GM19239 (cell line): ENCODE measurements at places on chromosomes 12 and 14.

DNA sequence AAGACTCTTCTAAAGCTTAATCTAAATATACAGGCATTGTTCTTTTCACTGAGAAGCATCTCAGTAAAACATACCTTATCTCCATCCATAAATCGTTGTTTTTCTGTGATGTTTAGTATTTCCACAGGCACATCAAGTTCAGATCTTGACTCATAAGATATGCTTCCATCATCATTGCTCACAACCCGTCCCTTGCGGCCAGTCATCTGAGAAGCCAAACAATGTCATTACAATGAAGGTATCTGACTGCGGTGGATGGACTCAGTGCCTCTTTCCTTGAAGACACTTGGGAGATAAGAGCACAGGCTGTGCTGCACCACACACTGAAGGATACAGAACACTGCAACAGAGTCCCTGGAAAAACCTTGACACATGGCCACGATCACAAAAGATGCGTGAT, 44.8 kb downstream of the SBNO1 start:
- DNase-seq: no peak

DNA sequence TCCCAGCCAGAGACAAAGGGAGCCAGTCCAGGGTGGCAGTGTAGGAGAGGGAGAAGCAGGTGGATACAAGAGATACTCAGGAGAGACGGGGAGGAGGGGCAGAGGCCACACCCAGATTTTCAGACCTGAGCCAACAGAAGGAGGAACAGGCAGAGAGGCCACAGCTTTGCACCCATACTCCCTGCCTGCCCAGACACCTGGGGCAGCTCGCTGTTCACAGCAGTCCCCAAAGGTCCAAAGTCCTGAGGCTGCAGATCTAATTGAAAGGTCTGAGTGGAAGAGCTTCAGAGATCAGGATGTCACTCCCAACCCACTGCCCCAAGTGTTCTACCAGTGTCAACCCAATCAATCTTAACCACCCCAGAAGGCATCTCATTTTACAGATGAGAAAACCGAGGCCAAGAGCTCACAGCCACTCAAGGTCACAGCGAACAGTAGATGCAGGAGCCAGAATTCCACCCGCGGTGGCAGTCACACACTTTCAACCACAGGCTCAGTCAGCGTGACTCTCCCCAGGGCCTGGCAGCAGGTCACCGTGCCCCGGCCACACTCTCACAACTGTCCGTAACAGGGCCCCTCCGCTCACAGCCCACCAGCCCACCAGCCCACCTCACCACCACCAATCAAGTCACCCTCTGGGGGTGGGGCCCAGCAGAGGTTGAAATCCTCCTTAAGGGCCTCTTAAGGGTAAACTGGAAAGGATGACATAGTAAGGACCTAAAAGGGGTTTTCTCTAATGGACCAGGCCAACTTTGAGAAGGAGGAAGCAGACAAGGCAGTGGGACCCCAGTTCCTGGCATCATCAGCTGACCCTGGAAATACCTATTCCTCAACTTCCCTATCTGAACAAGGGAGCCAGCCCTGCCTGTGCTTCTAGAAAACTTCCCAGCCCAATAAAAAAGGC, 33.3 kb downstream of the ACTN1 start:
- DNase-seq: no peak

DNA sequence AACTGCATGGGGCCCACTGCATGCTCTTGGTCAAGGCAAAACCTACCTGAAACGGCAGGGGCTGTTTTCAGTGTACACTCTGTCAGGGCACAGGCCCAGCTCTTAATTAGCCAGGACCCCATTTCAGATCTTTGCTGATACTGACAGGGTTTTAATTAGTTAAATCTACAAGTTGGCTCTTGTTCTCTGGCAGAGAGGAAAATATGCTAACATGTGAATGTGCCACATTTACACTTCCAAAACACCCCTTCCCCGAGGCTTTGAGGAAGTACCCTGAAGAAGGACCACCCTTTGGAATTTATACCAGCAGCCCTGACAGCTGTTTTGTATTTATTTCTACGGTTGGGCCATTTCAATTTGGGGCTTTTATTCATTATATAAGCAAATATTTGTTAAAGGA, 66.3 kb downstream of the OTX2 start:
- no peak for DNase-seq

DNA sequence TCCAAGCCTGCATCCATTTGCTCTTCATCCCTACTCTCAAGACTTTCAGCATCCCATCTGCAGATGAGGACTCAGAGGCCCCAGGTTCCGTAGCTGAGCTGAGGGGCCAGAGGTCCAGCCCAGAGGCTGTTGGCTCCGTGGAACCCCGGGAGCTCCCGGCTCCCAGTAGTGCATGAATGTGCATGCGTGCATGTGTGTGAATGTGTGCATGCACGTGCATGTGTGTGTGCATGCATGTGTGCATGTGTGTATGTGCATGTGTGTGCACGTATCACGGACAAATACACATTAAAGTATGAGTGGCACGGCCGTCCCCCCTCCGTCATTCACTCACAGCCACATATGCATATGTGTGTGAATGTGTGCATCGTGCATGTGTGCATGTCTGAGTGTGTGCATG, 149.9 kb downstream of the KIF26A start:
- DNase-seq: no peak

DNA sequence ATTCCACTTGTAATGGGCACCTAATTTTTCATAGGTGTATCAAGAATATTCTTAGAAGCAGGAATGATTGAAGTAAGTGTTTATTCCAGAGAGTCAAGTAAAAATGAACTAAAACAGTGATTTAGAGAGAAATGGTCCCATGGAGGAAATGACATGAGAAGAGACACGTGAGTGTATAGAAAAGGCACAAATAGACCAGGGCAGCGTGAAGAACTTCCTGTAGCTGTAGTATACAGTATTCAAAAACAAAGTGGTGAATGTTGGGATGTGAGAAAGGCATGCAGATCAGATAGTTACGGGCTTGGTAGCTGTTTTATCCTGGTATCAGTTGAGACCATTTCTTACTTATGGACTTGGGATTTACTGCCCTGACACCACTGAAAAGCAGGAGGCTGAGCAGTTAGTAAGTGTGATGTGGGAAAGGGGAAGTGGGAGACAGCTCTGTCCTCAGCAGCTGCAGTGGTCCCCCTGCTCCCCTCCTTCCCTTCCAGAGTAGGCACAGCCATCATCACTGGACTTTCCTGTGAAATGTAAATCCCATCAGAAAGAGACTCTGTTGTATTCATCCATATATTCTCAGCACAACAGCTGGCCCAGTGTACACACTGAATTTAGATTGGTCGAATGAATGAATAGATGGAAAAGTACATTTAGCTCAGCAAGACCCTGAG, 16.8 kb upstream of the TESPA1 start:
- no peak for DNase-seq

DNA sequence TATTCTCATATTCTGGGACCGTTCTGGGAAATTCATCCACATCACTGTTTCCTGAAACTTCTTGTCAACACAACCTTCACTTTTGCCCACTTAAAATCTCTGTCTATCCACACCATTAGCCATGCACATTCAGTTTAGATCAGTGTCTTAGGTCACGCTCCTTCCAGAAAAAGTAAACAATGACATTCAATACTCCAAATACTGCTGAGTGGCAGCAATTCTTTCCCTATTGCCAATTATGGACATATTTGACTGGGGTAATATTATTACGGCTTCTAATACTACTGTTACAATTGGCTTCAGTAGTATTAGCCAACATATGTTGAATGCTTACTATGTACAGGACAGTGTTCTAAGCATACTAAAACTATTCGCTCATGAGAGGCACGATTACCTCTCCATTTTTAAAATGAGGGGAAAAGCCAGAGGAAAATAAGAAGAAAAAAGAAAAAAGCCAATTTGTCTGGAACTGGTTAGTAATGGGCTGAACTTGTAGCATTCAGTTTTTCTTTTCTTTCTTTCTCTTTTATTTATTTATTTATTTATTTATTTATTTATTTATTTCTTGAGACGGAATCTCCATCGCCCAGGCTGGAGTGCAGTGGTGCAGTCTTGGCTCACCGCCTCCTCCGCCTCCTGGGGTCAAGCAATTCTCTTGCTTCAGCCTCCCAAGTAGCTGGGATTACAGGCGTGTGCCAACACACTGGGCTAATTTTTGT, 23.4 kb downstream of the LTBR start:
- no peak for DNase-seq

- DNase-seq: no peak
Observed at GRCh38 chr12:102202556-102202955, 4.9 kb upstream of the PMCH start.

GRCh38 chr12:130982565-130983225, 29.0 kb downstream of the ADGRD1 start:
- no peak for DNase-seq

GRCh38 chr12:14923944-14924343, 14.4 kb downstream of the ERP27 start:
- no peak for DNase-seq

- no peak for DNase-seq
Observed at GRCh38 chr12:119683816-119684215, 15.9 kb downstream of the PRKAB1 start.

DNA sequence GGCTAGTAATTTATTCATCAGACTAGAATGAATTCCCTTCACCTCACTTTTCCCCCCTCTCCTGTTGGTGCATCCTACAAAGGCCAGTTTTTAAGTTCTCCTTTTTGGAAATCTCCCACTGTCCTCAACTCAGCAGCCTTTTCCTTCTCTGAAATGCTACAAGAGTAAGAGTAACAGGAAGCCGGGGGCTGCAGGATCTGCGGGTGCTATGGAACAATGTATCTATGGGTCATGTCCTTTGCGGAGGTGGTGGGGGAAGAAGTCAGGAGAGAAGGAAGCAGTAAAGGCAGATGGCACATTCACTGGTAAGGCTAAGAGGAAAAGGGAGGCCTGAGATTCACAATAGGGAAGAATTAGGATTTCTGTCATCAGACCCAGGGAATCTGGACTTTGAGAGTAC, 22.2 kb upstream of the TESC start:
- DNase-seq: no peak

- DNase-seq: no peak
Observed at GRCh38 chr12:103748002-103748401, 93.0 kb downstream of the NT5DC3 start.

GRCh38 chr14:60649875-60650372, 647 bp upstream of the SIX1 start:
- DNase-seq: no peak

- no peak for DNase-seq
Observed at GRCh38 chr14:30193845-30194501, 266.3 kb upstream of the PRKD1 start.

- no peak for DNase-seq
Observed at GRCh38 chr14:93974833-93975232, 1.5 kb downstream of the ASB2 start.

DNA sequence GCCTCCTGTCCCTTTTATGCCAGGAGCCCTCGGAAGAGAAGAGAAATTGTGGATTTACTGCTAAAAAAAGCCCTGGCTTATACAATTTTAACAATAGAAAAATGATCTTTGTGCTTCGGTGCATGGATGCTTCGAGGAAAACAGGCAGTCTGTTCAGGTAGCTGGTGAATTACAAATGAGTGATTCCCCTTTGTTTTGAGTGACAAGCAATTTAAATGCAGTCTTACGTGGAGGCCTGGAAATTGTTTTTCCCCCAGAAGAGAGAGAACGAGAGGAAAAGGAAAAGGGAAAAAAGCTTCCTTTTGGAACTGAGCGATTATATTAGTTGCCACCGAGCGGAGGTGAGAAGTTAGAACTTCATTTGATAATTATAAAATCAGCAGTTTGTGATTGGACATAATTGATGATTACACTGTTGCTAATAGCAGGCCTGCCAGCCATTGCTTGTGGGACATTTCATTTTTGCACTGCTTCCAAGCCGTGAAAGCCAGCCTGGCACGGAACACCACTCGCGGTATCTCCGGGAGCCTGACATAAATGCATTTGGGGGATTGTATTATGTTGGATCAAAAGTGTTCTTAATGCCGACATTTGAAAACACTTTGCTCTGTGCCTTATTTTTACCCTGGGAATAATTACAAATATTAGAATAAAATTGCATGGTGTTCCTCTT, 117.7 kb downstream of the PHETA1 start:
- DNase-seq: no peak

GRCh38 chr12:2737656-2738241, 57.0 kb upstream of the FKBP4 start:
- no peak for DNase-seq

GRCh38 chr12:70338531-70338930, 27.6 kb upstream of the KCNMB4 start:
- no peak for DNase-seq

DNA sequence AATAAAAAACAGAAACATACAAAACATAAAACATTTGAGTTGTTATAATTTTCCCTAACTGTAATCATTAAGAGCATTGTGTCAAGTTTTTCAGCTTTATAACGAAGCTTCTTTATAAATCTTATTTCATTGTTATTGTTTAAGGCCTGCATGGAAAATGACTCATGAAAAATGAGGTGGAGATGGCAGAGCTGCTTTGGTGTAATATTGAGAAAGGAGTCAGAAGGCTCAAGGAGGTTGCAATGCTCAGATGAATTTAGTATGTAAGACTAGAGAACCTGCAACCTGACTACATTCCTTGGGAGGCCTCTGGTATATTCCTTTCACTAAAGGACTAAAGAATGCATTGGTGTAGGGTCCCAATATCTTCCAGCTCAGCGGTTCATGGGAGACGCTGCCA, 61.5 kb downstream of the TMEM30B start:
- DNase-seq: no peak

GRCh38 chr12:116126610-116127009, 150.9 kb downstream of the MED13L start:
- DNase-seq: no peak

- DNase-seq: no peak
Observed at GRCh38 chr12:67459173-67459572, 189.4 kb upstream of the DYRK2 start.

GRCh38 chr12:1056390-1056789, 65.4 kb downstream of the ERC1 start:
- no peak for DNase-seq

GRCh38 chr12:109435428-109436187, 41.5 kb downstream of the KCTD10 start:
- no peak for DNase-seq

DNA sequence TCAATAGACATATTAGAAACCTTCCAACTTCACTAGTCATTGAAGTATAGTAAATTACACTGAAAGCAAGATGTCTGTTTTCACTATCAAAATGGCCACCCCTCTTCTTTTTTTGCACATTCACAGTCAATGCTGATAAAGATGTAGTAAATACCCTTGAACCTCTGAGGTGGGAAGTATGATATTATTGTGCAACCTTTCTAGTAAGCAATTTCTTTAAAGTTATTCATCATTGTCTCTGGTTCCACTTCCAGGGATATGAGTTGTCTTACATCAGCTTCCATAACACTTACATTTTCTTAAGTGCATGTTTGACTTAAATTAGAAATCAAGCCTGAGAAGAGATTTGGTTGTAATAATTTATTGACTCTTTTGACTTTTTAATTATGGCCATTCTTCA, 453.9 kb upstream of the MGAT4C start:
- DNase-seq: no peak

DNA sequence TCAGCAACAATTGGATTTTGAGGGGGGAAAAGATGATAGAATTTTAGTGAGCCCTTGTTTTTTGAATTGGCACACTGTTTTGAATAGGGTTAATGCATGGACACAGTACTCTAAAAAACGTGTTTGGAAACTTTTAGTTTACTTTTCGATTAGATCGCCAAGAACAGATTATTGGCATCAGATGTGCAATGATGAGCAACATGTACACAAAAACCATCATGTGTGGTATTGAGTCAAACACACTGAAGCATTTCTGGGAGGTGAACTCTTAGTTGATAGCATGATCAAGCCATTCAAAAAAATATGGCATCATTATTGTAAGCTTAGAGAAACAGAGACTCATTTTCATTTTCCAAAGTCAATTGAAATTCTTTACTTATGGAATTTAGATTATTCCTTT, 329.2 kb downstream of the ADAMTS20 start:
- no peak for DNase-seq
